NCI-H1092 treated with DMSO at 0.1 percent for 48 hours (cell line): ENCODE measurements at places on chromosomes 11 and 22.

GRCh38 chr11:29027436-29027835 is 919.2 kb downstream of the METTL15 start:
- DNase-seq: no peak

DNA sequence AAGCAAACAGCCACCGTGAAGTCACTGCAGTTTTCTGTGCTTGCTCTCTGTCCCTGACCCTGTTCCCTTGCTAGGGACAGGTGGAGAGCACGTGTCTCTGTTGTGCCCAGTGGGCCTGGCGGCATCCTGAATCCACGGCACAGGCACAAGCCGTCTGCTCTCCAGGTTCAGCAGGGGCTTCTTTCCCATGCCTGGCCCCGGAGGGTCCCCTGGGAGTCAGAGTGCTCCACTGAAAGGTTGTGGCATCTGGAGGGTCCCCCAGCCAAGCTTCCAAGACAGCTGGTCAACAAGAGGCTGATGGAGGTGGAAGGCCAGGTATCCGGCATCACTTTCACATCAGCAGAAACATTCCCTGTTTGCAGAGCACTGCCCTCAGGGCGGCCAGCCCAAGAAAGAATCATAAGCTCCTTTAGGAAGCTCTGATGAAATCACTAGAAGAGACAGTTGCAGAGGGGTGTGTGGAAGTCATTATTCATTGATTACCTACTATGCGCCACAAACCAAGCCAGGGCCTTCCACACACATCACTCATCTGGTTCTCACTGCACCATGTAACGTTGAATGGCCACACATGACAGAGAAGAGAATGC is 346.4 kb upstream of the B3GAT1 start:
- DNase-seq: no peak

DNA sequence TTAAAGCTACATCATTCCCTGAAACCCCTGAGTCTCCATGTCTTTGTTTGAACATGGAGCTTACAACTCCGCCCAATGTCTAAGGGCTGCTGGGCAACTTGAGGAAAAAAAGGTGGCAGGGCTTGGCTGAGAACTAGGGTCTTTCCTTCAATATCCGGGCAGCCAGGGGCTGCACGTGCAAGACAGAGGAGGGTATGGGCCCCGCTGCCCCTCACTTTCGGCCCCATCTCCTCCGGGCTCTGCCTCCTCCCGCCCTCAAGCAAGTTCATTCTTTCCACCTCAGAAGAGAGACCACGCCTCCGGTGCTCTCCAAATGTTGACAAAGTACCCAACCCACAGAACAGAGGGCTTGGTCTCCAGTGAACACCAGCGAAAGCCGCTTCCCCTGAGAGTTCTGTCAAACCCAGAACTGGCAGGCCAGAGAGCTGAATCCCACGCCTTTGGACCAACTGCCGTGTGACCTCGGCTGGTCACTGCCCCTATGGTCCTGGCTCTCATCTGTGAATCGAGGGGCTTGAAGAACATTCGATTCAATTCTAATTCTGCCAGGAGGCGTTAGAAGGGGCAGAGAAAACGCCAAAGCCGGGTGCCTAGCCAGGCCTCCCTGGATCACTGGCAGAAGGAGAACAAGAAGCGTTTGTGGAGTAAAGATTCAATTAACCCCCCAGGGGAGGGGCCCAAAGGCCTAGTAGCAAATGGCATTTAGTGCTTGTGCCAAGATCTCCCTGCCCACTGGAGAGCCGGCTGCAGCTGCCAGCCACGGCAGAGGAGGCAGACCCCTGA is 7.3 kb downstream of the PDGFB start:
- DNase-seq: no peak

- DNase-seq: no peak
These were observed 95.3 kb upstream of the FGF3 start for GRCh38 chr11:69914286-69915150.

GRCh38 chr22:36206255-36206654 is 4.6 kb upstream of the APOL4 start:
- DNase-seq: no peak

- no peak for DNase-seq
These were observed 87.8 kb upstream of the PHOX2A start for GRCh38 chr11:72331761-72332160.

DNA sequence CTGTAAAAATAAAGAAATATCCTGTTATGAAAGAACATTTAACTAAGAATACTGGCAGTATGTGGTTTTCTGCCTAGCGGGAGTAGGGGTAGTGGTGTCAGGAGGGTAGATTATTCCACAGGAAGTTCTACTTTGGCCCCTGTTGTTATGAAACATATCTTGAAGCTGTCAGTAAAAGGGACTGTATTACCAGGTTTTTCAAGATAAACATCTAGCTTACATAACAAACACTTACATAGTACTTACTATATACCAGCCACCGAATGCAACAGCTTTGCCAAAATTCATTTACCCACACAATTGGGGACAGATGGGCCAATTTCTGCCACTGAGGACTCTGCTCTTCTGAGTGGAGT is 3.7 kb downstream of the TMEM123 start:
- no peak for DNase-seq

- no peak for DNase-seq
These were observed 1.8 kb upstream of the MUC2 start for GRCh38 chr11:1072821-1073231.

DNA sequence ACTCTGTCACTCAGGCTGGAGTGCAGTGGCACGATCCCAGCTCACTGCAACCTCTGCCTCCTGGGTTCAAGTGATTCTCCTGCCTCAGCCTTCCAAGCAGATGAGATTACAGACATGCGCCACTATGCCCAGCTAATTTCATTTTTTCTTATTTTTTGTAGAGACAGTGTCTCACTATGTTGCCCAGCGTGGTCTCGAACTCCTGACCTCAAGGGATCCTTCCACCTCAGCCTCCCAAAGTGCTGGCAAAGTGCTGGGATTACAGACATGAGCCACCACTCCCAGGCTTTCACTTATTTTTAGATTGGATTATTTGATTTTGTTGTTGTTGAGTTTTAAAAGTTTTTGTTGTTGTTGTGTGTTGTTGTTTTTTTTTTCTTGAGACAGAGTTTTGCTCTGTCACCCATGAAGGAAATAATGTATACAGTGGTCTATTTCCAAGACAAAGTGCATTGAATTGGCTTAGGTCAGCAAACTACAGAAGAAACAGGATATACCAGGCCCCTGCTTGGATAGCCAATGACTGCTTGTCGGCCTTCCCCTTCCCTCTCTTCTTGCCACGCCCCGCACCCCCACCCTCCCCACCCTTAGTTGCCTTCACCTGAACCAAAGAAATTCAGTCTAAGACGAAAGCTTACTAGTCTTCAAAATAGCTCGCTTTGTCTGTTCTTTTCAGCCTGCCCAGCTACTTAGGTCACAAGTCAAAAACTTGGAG is 91.8 kb upstream of the CLDN5 start:
- DNase-seq: no peak
